ENCODE measurements at places on chromosomes 4 and X.
A peak's percentile ranks its signal among the peaks of the same experiment; 100 is the strongest.

GRCh38 chr4:77538144-77538543 is 67.5 kb upstream of the CXCL13 start:
- no peak for DNase-seq

DNA sequence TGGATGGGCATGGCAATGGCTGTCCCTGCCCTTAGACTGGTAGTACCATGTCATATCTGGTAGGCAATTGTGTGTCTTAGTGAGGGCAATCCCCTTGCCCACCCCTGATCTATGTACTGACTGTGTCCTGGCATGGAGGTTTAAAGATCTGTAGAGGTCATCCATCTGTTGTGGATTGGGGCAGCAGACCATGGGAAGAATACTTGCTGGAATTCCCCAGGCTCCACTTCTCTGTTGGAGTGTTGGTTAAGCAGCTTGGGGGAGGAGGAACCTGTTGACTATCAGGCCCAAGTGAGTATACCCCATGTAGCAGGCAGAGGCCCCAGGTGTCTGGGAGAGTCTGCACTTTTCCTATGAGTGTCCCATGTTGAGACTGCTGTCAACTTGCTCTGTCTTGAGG is 246.7 kb upstream of the DIPK2B start:
- no peak for DNase-seq

DNA sequence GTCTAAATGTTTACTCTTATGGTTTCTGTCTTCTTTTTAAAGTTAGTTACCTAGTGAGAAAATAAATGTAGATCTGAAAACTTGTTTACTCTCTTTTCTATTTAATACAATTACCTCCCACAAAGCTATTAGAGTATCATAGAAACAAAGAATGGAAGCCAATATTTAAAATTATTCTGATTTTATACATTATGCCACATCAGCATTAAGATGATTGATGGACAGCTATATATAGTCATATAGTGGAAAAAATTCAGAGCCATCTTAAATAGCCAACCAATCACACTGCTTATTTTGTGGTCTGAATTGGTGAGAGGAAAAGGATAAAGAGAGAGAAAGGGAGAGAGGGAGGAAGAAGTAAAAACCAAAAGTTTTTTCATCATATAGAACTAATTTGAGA is 1101.8 kb downstream of the PCDH19 start:
- no peak for DNase-seq

DNA sequence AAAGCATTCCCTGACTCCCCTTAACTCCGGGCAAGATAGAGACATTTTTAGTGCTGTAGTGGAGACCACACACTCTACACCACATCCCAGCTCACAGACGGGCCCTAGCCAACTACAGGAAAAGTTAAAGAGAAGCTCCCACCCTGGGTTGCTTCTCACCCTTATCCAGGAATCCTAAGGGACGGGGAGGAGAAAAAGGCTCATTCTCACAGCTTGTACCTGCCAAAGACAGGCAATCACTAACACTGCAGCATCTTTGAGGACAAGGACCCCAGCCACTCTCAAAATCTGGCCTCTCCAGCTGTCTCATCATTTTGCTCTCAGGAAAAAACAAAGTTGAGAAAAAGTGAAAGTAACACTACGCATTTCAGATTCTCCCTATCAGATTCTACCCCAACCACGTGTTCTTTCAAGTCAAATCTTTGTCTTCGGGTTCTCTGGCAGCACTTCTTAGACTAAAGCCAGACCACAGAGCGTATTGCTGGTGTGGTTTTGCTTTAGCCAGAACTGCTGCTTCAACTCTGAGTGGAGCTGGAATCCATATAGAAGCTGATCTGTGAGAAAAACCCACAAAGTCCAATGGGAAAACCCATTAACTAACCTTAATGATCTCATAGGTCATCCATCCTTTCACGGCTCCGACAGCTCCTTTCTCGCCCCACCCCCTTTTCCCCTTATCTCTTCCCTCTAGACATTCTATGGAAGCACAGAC is 605.9 kb upstream of the DIPK2B start:
- peak; percentile 11 for DNase-seq

- no peak for DNase-seq
Observed at GRCh38 chrX:14865201-14865600, 7.7 kb downstream of the FANCB start.

- no peak for DNase-seq
Observed at GRCh38 chr4:70715097-70715496, 6.7 kb upstream of the RUFY3 start.

DNA sequence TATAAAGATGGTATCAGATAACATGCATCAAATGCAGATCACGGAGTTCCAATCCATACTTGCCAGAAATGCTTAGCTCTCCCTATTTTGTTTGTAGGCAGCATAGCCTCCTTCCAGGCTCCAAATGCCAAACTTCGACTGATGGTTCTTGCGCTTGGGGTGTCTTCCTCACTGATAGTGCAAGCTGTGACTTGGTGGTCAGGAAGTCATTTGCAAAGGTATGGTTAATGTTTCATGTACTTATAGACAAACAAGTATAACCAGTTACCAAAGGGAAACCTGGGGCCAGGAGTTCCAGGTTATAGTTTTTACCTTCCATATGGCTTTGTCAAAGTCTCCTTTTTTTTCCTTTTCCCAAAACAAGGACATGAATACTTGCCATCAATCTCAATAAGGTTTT is 5.3 kb downstream of the CWH43 start:
- no peak for DNase-seq

All from activated T-helper 1 cell treated with Interleukin-2 at 50 U/mL for 16 hours (primary cell).